ENCODE measurements at places on chromosomes 4 and X.

DNA sequence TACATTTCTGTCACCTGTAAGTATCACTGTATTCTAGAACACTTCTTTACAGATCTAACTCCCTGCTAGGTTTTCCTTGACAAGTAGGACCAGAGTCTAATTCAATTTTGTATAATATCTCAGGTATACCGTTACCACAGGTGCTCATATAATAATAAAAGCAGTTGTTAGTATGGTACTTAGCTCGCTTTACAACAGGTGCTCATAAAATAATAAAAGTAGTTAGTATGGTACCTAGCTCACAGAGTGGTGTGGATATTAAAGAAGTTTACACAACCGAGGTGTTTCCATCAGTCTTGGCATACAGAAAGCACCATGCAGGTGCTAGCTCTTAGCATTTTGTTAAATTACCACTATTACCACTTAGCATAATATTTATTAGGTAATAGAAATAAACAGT lies 32.9 kb upstream of the FGFBP2 start:
- DNase-seq = no peak

GRCh38 chr4:61239250-61239649 lies 39.1 kb downstream of the ADGRL3 start:
- DNase-seq = no peak

GRCh38 chr4:6918338-6918737 lies 8.7 kb downstream of the TBC1D14 start:
- DNase-seq = no peak

DNA sequence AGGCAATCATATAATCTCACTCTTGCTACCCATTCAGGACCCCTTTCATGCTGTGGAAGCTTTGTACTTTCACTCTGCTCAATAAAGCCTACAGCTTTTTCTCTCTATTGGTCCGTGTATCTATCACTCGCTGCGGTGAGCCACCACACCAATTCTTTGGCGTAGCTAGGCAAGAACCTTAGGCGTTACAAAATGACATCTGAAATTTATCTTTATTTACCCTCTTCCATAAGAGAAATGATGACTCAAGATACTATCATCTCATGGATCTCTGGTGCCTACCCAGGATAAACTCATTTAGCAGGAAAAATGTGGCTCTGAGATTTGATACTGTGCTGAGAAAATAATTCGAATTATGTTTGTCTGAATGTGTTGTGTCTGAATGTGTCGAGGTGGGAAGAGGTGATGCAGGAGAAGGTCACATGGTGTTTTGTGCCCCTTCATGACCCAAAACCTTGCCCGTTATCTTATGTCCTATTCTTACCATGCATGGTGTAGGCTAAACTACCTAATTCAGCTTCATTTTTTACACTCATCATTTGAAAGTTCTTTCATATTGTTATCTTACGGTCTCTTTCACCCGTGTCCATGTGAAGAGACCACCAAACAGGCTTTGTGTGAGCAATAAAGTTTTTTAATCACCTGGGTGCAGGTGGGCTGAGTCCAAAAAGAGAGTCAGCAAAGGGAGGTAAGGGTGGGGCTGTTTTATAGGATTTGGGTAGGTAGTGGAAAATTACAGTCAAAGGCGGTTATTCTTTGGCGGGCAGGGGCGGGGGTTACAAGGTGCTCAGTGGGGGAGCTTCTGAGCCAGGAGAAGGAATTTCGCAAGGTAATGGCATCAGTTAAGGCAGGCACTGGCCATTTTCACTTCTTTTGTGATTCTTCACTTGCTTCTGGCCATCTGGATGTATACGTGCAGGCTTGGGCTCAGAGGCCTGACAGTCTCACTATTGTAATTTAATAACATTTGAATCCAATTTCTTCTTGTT lies 41.6 kb upstream of the GIMD1 start:
- DNase-seq = no peak

DNA sequence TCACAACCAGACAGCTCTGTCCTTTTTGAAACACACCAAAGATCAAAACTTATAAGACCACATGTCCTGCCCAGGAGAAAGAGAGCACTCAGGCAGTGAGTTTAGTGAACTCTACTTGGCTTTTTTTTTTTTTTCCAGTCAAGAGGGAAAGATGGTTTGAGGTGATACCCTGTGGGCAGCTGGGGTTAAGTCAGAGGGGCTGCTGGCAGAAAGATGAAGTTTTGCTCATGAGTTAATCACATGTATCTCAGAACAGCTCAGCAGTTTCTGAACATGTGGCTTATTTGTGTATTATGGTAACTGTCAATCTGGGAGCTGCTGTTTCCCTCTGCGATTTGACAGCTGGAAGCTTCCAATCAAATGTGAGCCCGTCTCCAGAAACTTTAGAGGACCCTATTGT lies 56.4 kb upstream of the MAP3K15 start:
- no peak for DNase-seq

DNA sequence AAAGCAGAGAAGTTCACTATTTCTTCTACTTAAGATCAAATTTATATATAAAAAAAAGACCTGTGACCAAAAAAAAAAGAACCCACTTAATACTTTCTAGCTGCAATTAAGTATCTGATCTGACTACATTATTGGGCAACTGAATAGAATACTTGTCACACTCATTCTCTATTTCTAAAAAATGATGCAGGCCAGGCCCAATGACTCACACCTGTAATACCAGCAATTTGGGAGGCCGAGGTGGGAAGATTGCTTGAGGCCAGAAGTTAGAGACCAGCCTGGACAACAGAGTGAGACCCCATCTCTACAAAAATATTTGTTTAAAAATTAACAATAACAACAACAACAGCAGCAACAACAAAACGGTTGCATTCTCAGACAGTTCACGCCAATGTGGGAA lies 108.8 kb upstream of the BMP2K start:
- no peak for DNase-seq

DNA sequence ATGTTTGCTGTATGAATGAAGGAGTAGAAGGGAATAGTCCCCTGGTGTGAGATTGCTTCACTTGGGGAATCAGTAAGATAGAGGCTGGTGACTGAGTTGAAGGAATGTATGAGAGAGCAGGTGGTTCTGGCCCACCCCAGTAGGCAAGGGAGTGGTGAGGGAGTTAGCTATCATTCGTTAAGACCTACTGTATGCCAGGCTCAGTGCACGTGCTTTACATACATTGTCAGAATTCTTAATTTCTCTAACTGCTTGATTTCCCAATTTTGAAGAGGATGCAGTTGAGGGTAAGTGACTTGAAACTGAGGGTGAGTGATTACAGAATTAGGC lies 700 bp downstream of the VMA21 start:
- DNase-seq = no peak

GRCh38 chrX:109487640-109488039 lies 5.8 kb upstream of the GUCY2F start:
- DNase-seq = no peak

GRCh38 chr4:88003261-88003660 lies 4.2 kb upstream of the PKD2 start:
- DNase-seq = no peak

GRCh38 chrX:118655561-118656246 lies 71.7 kb upstream of the IL13RA1 start:
- no peak for DNase-seq

- no peak for DNase-seq
Observed at GRCh38 chr4:83708500-83709175, 172.7 kb downstream of the GPAT3 start.

GRCh38 chr4:60805500-60806313 lies 394.4 kb upstream of the ADGRL3 start:
- no peak for DNase-seq

Measured in stimulated activated CD4-positive, alpha-beta T cell treated with anti-CD3 and anti-CD28 coated beads, Interleukin-4, amount 100 ng/mL, for 4 hours (primary cell).